ENCODE measurements at places on chromosomes 3 and 15.

- DNase-seq = no peak
Measured at GRCh38 chr3:153055217-153055616, 106.8 kb upstream of the RAP2B start.

GRCh38 chr15:56913241-56913640 is 5.2 kb upstream of the TCF12 start:
- DNase-seq = no peak

DNA sequence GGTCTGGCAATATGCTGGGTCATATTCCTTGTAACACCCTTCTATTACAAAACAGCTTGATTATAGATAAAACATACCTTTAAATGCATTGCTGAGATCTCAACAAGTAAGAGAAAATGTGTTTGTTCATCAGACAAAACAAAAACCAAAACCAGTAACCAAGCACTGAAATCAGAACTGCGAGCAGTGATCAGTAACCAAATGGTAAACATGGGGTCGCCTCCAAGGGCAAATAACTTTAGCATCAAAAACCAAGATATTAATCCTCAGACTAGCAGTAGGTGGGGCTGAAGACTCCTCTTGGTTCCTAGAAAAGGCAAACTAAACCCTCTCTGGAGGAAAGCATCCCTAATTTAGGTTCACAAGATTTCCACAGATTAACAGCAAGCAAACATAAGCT is 6.6 kb upstream of the HESX1 start:
- no peak for DNase-seq

DNA sequence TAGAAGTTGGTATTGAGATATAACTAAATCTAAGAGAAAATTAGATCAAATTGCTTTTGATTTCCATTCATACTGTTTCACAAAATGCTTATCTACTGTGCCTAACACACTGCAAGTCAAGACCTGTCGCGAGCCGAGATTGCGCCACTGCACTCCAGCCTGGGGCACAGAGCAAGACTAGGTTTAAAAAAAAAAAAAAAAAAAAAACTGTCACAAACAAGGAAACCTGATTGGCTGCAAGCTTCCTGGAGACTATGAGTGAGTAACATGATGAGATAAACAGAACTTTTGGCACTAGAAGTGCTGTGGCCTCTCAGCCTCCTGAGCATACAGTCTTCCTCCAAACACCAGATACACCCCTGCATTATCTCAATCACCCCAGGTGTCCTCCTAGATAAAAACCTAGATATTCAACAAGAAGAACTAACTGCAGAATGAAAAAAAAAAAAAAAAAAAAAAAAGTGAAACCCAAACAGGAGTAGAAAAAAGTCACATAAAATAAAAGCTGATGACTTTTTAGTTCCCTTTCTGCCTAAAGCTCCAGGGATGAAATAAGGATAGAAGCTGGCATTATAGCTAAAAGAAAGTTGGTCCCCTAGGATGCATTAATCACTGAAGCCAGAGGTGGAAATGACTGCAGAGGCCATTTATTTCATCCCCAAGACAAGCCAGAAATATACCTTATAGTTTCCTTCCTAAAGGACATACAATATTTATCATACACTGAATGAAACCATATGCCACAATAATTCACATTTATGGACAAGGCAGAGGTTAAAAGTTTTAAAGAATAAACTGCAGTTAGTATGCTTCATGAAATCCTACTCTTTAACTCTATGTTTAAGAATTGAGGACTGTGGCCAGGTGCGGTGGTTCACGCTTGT is 82.4 kb downstream of the P3H2 start:
- DNase-seq = no peak

GRCh38 chr15:67944010-67944641 is 104.3 kb upstream of the RNU6-1 start:
- DNase-seq = no peak

DNA sequence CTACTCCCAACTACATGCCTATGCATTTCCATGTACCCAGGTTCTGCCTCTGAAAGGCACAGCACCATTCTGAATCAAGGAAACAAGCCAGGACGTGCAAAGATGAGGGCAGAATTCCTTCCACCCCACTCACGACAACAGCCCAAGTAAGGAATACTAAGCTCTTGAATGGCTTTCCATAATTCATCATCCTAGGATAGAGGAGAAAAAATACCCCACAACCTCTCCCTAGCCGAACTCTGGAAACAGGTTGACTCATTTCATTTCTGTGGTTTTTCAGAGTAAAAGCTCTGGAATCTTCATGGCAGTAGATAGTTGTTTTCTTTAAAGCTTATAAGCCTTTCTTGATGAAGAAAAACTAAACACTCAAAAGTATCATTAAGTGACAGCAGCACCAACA is 77.8 kb downstream of the PDZRN3 start:
- DNase-seq = peak; percentile 92

- no peak for DNase-seq
Measured at GRCh38 chr15:95371664-95372063, 958.8 kb upstream of the NR2F2 start.

Data from fibroblast of skin of left biceps (primary cell).